Right cardiac atrium (tissue), 5 donors: ENCODE measurements at places on chromosomes 11 and 22.

GRCh38 chr11:79220171-79220570 lies 220.7 kb downstream of the TENM4 start:
- no peak for DNase-seq

- DNase-seq = no peak
Observed at GRCh38 chr11:106331176-106331575, 253.7 kb downstream of the AASDHPPT start.

DNA sequence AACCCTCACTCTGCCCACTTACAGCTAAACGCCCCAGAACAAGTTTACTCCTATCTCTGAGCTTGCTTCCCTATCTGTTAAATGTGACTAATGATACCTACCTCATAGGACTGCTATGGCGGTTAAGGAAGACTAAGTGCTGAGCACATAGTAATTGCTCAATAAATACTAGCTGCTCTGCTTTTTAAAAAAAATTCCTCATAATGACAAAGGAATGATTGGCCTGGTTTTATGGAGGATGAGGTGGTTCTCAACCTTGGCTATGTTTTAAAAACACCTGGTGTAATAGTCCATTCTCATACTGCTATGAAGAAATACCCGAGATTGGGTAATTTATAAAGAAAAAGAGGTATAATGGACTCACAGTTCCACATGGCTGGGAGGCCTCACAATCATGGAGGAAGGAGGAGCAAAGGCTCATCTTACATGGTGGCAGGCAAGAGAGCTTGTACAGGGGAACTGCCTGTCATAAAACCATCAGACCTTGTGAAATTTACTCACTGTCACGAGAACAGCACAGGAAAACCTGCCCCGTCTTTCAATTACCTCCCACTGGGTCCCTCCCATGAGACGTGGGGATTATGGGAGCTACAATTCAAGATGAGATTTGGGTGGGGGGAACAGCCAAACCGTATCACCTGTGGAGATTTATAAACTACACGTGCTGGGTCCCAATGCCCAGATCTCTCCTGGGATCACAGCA lies 127.2 kb upstream of the SYT13 start:
- no peak for DNase-seq

DNA sequence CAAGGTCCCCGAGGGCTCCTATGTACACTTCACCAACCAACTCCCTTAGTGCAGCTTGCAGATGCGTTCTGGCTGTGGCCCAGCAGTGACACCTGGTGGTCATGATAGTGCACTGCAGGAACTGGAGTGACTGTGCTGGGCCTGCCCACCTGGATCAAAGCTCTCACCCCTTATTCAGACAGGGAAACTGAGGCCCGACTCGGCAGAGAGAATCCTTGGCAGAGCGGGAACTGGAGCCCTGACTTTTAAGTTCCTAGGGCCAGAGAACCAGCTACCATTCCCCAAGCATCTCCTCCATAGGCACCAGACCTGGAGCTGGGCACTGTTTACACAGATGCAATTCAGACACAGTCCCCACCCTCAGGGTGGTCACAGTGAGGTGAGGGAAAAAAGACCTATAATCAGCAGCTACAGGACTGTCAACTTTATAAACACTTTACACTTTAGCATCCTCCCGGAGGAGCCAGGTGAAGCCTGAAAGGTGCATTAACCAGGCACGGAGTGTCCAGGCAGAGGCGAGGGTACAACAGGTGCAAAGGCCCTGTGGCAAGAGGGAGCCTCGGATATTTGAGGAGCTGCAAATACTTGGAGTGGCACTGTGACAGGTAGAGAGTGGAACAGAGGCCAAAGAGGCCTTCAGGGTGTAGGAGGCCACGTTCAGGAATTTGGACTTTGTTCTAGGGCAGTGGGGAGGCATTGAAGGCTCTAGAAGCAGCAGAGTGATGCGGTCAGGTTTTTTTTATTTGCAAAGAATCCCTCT lies 22.0 kb downstream of the RHBDD3 start:
- peak; percentile 83 for DNase-seq

- DNase-seq = no peak
Observed at GRCh38 chr11:113436672-113437252, 38.4 kb downstream of the DRD2 start.

- no peak for DNase-seq
Observed at GRCh38 chr11:86513746-86514373, 139.2 kb downstream of the CCDC81 start.

- DNase-seq = peak; percentile 65
Observed at GRCh38 chr22:33832558-33833151, 87.6 kb downstream of the LARGE1 start.

GRCh38 chr11:27563201-27563600 lies 56.6 kb upstream of the LIN7C start:
- no peak for DNase-seq
